Regular cardiac myocyte (primary cell): ENCODE measurements at places on chromosomes 6 and 20. TPM values are rescaled to one million over a fixed set of nuclear protein-coding genes. Genes with fewer than 3 reads are reported as not detected.

ZNF311 gene
- 0.96 and 2.3 TPM in 2 replicates for total RNA-seq

CABLES2 gene
- 0.28 and 0.96 TPM in 2 replicates for total RNA-seq

IP6K3 gene
- under 0.01 and 0.28 TPM in 2 replicates for total RNA-seq

IL17A gene
- not detected in 2 replicates for total RNA-seq

SCRT2 gene
- not detected in 2 replicates for total RNA-seq

OPN5 gene
- not detected in 2 replicates for total RNA-seq

BPI gene
- total RNA-seq, result 0.28 TPM in 1 of 2 replicates, not detected in the other

TCP11 gene
- total RNA-seq, result 0.19 and 0.56 TPM in 2 replicates

TSPO2 gene
- not detected in 2 replicates for total RNA-seq

CCR6 gene
- total RNA-seq, result not detected in 2 replicates

HTR1E gene
- not detected in 2 replicates for total RNA-seq

SAMD3 gene
- total RNA-seq, result 26.5 and 28.8 TPM in 2 replicates

POFUT1 gene
- total RNA-seq, result 43.1 and 53.3 TPM in 2 replicates

ANGPT4 gene
- under 0.01 TPM in 1 of 2 replicates, not detected in the other for total RNA-seq

CST7 gene
- not detected in 2 replicates for total RNA-seq

SIRPB2 gene
- total RNA-seq, result not detected in 2 replicates

RPS18 gene
- total RNA-seq, result 3,557 and 4,080 TPM in 2 replicates

UBE2V1 gene
- total RNA-seq, result 24.9 and 30.4 TPM in 2 replicates

NNAT gene
- total RNA-seq, result 0.19 TPM in 1 of 2 replicates, not detected in the other

MOG gene
- total RNA-seq, result not detected in 2 replicates

SEMG1 gene
- not detected in 2 replicates for total RNA-seq

IMPG1 gene
- total RNA-seq, result not detected in 2 replicates

PBOV1 gene
- not detected in 2 replicates for total RNA-seq

RIMS1 gene
- 17.1 and 39.5 TPM in 2 replicates for total RNA-seq
